Pancreas (tissue), 10 donors: ENCODE measurements at places on chromosomes 11 and 22. TPM values are rescaled to one million over a fixed set of nuclear protein-coding genes. Genes with fewer than 3 reads are reported as not detected.

GRCh38 chr11:75188671-75189070 lies 37.8 kb downstream of the SLCO2B1 start:
- DNase-seq = no peak

DNA sequence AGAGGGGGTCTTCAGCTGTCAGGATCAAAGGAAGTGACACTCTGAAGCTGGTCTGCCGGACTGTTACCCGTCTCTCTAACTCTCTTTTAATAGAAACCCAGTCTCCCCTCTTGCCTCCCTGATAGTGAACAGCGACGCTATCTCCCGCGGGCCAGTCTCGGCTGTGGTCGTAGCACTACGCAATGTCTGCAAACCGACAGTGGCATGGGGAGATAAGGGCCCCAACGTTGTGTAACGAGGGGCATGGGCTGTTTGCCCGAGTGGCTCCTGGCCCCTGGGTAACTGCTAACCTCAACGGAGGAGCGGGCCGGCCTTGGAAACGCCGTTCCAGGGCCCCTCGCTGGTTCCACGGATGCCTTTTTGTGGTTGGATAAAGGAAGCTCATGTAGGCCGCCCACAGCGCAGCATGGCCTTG lies 23.3 kb downstream of the ZBTB16 start:
- peak; percentile 68 for DNase-seq

DNA sequence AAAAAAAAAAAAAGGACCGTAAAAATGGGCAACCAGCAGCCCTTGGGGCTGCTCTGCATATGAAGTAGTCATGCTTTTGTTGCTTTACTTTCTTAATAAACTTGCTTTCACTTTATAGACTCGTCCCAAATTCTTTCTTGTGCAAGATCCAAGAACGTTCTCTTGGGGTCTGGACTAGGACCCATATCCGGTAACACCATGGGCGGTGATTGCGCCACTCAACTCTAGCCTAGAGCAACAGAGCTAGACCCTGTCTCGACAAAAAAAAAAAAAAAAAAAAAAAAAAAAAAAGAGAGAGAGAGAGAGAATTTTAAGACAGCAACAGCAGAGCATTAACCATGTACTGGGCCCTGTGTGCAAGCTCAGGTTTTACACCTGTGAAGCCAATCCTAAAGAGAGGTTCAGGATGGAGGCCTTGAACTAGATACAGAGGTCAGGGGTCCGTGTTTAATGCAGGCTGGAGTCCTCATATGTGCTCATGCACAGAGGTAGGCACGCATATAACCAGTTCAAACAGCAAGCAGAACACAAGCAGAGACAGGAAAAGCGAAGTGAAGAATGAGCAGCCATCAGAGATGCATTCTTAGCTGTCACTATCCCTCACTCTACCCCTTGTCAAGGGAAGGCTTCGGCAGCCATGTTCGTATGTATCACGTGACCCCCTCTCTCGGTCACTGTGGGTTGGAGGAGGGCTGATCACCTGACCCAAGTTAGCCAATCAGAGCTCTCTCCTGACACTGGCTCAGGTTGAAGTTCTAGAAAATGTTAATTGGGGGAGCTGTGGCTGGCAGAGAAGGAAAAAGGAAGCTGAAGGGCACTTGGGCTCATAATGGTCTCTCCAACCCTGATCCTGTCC lies 16.7 kb upstream of the SYT12 start:
- DNase-seq = no peak

GRCh38 chr11:127027000-127027399 lies 26.4 kb upstream of the KIRREL3 start:
- DNase-seq = no peak

GRCh38 chr11:79092791-79093353 lies 348.0 kb downstream of the TENM4 start:
- DNase-seq = peak; percentile 45

DNA sequence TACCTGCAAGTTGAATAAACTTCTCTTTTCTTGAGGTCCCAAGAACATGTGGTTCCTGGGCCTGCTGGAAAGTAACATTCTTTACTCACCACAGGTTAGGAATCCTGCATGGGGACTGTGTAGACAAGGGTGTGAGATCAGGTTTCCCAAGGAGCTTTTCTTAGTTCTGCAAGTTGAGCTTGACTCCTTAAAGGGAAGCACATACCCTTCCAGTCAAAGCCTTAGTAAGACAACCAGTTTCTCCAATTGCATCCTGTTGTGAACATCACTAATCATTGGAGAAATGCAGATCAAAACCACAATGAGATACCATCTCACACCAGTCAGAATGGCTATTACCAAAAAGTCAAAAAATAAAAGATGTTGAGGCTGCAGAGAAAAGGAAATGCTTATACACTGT lies 48.3 kb upstream of the PAK1 start:
- DNase-seq = no peak

Gene TUBGCP6
- 19.2 TPM for total RNA-seq

Gene RFPL1
- total RNA-seq = not detected

Gene SAA1
- total RNA-seq = 1.1 TPM
